ENCODE measurements at places on chromosomes 3 and 15. TPM values are rescaled to one million over a fixed set of nuclear protein-coding genes. Genes with fewer than 3 reads are reported as not detected.

Gene ST6GAL1
- 97.4 TPM for total RNA-seq

GRCh38 chr3:30156586-30157498 lies 449.6 kb upstream of the TGFBR2 start:
- no peak for DNase-seq

GRCh38 chr3:110577854-110578253 lies 493.8 kb upstream of the NECTIN3 start:
- DNase-seq: no peak

Gene ZNF774
- 1.9 TPM for total RNA-seq

DNA sequence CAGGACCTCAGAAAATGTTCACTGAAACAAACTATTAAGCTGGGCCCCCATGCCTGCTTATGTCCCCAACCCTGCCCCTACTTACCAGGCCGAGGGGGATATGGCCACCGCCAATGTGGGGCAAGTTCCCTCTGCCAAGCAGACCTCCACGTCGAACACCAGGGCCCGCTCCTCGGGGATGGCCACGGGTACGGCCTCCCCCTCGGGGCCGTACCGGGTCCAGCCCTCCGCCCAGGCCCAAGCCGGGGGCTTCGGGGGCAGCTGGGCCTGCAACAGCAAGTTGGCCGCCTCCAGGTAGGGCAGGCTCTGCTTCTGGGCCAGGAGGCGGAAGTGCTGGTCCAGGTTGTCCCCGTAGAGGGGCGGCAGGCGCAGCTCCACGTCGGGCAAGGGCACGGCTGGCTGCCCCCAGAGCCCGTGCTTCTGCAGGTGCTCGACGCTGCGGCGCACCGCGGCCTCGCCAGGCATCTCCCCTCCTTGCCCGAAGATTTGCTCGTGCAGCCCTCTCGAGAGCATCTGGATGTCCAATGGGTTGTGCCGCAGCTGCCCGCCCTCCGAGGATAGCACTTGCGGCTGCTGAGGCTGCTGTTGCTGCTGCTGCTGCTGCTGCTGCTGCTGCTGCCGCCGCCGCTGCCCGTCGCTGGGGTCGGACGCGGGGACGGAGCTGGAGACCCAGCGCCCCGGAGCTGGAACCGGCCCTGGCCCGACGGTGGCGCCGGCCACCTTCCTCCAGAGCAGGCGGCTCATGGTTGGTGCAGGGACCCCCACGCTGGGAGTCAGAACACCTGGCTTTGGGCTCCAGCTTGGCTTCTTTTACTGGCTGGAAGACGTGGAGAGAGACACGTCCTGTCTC lies 1.4 kb downstream of the POLG start:
- no peak for DNase-seq

DNA sequence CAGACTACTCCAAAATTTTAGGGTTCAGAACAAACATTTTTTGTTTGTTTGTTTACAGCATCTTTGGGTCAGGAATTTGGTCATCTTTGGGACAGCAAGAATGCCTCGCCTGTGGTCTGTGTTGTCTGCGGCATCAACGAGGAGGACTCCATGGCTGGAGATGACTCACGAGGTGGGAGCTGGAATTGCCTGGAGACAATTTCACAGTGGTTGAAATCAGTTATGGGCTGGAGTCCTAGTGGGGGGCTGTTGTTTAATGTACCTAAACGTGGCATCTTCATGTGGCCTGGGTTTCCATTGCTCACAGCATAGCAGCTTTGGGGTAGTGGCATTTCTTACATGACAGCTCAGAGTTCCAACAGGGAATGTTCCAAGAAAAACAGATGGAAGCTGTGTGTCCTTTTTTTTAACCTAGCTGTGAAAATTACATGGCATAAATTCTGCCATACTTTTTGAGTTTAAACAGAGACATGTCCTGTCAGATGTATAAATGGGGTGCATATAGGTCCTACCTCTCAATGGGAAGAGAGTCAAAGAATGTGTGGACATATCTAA lies 507.3 kb upstream of the CBLB start:
- no peak for DNase-seq

Gene DPPA2
- total RNA-seq: not detected

Gene LTF
- total RNA-seq: not detected

Measured in activated naive CD8-positive, alpha-beta T cell treated with anti-CD3 and anti-CD28 coated beads for 36 hours (primary cell).